ENCODE measurements at places on chromosomes 6 and 20. TPM values are rescaled to one million over a fixed set of nuclear protein-coding genes. Genes with fewer than 3 reads are reported as not detected.

CCM2L gene
- 5.0 TPM for total RNA-seq

DNA sequence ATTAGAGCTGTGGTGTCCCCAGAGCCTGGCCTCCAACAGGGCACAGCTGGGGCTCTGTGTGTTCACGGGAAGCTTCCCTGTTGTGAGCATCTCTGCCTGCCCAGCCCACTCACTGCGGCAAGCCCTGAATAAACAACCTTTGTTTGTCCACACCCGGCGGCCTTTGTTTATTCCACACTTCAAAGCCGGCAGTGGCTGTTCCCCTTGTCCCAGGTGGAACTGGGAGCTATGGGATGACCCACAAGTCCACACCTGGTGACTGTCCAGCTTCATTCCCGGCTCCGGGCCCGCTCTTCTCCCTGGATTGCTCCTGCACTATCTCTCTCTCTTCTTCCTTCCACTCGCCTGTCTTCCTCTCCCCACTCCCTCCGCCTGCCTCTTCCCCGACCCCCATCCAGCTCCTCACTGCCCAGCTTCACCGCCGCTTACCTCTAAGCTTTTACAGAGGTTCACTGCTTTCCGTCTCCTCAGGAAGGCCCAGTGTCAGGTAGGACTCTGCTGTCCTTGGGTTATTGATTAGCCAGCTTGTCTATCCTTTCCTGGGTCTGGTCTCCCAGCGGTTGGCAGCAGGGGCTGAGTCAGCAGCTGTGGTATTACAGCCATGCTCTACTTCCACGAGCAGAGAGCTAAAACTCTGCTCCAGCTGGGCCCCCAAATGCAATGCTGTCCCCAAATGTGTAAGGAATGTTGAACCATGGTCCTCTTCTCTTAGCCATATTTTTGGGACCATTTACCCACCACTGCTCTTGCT, 17.8 kb downstream of the DACT2 start:
- DNase-seq, result no peak
- no peaks in the 10 kb centered on the region for H3K27me3 ChIP-seq
- no peaks in the 10 kb centered on the region for H3K36me3 ChIP-seq
- no peaks in the 10 kb centered on the region for H3K4me1 ChIP-seq
- no peak overlapping the region for H3K27ac ChIP-seq

GRIK2 gene
- 1.2 TPM for total RNA-seq

- no peak overlapping the region for H3K27ac ChIP-seq
- no peaks in the 10 kb centered on the region for H3K27me3 ChIP-seq
- no peak for DNase-seq
- H3K36me3 ChIP-seq, result no peaks in the 10 kb centered on the region
These were observed 690 bp downstream of the GDAP1L1 start for GRCh38 chr20:44247586-44248409.

DNA sequence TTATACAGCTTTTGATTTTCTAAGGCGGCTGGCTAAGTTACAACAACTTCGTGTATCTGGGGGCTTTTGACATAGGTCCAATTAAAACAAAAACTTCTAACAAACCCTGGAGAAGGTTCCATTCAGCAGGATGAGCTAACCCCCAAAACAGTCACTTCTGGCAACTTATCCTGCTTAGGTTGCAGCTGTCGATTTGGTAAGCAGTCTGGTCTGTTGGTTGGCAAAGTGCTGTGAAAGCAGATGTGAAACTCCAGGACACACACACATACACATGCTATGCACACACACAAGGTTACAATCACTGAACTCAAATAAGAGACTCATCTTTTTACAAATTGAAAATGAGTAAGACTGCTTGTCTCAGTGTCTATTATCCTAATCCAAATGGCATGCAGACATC, 119.0 kb upstream of the STMND1 start:
- no peak overlapping the region for H3K27ac ChIP-seq
- H3K36me3 ChIP-seq, result no peaks in the 10 kb centered on the region

ENPP3 gene
- 2.1 TPM for total RNA-seq

GRCh38 chr20:63159826-63160640, 55.9 kb downstream of the YTHDF1 start:
- H3K27me3 ChIP-seq, result no peaks in the 10 kb centered on the region
- no peaks in the 10 kb centered on the region for H3K4me1 ChIP-seq
- peak; percentile 36 for DNase-seq
- no peaks in the 10 kb centered on the region for H3K36me3 ChIP-seq
- no peak overlapping the region for H3K4me3 ChIP-seq

GRCh38 chr6:10478187-10479040, 42.7 kb upstream of the GCNT2 start:
- no peak for DNase-seq
- H3K27ac ChIP-seq, result no peak overlapping the region
- H3K4me3 ChIP-seq, result no peak overlapping the region
- H3K27me3 ChIP-seq, result no peaks in the 10 kb centered on the region
- no peaks in the 10 kb centered on the region for H3K4me1 ChIP-seq

SIRT5 gene
- total RNA-seq, result 7.0 TPM

DNA sequence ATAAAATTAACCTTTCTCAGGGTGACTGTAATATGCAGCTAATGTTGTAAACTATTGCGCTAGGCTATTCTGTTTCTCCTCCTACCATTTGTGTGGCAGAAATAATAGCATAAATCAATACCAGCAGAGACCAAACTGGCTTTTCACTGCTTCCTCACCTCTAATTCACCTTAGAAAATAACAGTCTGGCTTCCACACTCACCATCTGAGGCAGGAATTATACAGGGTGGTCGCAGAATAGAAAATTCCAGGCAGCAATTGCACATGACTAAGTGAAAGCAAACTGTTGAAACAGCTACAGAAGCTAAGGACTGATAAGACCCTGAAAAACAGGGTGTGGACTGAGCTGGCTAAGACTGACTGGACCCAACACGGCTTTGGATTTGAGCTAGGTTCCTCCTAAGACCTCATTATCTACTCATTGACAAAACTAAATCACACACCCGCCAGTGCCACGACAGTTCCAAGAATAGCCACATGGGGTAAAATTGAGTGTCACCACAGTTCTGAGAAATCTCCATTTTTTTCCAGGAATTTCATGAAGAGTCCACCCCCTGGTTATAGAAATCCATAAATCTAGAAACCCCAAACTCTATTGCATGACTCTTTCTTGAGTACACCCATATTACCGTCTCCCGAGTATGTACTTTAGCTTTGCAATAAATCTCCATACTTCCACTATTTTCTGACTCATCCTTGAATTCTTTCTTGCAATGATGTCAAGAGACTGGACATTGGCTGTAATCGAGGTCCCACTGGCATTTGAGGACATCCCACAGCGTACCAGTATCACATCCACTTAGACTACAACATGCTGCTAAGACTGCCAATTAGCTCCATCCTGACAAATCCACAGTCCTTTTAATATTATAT, 60.9 kb upstream of the KCNQ5 start:
- H3K4me3 ChIP-seq, result no peak overlapping the region
- no peak overlapping the region for H3K27ac ChIP-seq
- no peaks in the 10 kb centered on the region for H3K4me1 ChIP-seq
- no peak for DNase-seq

- H3K27ac ChIP-seq, result peak overlapping the region; percentile 20
- DNase-seq, result no peak
- no peaks in the 10 kb centered on the region for H3K27me3 ChIP-seq
- peaks cover 58% of the 10 kb centered on the region for H3K4me1 ChIP-seq
- H3K4me3 ChIP-seq, result no peak overlapping the region
These were observed 1.9 kb downstream of the PPP1R3D start for GRCh38 chr20:59938221-59938620.

PRR18 gene
- total RNA-seq, result 0.22 TPM

- no peak overlapping the region for H3K27ac ChIP-seq
- no peak for DNase-seq
- no peak overlapping the region for H3K4me3 ChIP-seq
- H3K36me3 ChIP-seq, result no peaks in the 10 kb centered on the region
These were observed 14.9 kb downstream of the PEX3 start for GRCh38 chr6:143465546-143465945.

DNA sequence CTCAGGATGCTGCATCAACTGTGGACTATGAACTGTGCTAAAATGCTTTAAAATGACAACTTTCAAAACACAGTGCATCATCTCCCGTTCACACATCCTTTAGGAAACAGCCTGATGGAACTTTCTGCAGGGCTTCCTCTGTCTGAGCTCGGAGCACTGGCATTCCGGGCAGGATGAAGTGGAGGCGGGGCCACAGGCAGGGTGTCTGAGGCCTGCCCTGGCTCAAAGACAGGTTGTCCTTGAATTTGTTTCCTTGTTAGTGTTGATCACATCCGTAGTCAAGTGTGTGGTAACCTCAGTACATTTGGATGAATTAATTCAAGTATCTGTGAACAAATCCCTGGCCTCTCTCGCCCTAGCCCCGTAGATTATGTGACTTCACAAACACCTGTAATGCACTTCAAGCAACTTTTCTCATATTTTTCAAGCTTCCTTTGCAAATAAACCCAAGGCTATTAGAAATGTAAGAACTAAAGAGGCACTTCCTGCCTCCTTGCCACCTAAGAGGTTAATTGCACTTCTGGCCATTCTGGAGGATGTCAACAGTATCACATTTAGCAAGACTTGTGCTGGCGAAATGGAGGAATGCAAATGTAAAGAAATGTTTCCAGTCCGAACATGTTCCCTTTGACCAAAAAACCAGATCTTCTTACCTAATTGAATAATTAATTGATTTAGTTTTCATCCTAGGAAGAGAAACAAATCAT, 3.1 kb downstream of the CD93 start:
- no peaks in the 10 kb centered on the region for H3K27me3 ChIP-seq
- H3K4me1 ChIP-seq, result peaks cover 37% of the 10 kb centered on the region
- peak overlapping the region; percentile 89 for H3K27ac ChIP-seq
- DNase-seq, result peak; percentile 89
- peak overlapping the region; percentile 54 for H3K4me3 ChIP-seq
- no peaks in the 10 kb centered on the region for H3K36me3 ChIP-seq

DNA sequence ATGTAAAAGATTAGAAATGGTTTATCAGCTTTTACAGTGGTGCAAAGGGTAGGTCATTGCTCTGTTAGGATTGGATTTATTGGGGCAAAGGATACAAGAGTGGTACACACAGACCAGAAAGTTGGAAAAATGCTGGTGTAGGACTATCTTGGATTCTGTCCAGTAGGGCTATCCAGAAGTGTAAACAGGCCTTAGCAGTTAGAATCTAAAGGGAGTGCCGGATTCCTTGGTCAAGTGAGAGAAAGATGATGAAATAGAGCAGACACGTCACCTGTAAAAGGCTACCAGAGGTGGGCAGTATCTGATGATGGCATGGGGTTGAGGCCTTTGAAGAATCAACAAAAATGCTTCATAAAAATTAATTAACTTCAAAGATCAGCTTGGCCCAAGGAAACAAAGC, 975.9 kb downstream of the KIF16B start:
- H3K4me1 ChIP-seq, result peaks cover 8% of the 10 kb centered on the region
- peak; percentile 24 for DNase-seq

RBBP8NL gene
- total RNA-seq, result 1.1 TPM

GRCh38 chr6:111603685-111604084, 2.0 kb downstream of the TRAF3IP2 start:
- H3K4me3 ChIP-seq, result peak overlapping the region; percentile 60
- no peaks in the 10 kb centered on the region for H3K36me3 ChIP-seq

CST5 gene
- 1.7 TPM for total RNA-seq

DNA sequence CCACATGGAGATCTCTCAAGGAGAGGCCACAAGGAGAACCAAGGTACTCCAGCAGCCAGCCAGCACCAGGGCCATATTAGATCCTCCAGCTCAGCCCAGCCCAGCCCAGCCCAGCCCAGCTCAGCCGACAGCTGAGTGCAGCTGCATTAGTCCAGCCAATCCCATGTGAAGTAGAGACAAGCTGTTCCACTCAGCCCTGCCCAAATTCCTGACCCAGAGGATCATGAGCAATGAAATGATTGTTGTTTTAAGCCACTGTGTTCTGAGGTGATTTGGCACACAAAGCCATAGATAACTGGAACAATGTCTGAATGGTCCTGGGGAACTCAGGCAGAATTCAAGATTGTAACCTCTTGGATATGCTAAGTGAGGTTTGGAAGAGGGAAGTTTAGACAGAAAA, 59.5 kb upstream of the BMP2 start:
- peak overlapping the region; percentile 85 for H3K27ac ChIP-seq
- H3K4me3 ChIP-seq, result no peak overlapping the region
- DNase-seq, result peak; percentile 83
- H3K27me3 ChIP-seq, result no peaks in the 10 kb centered on the region
- no peaks in the 10 kb centered on the region for H3K36me3 ChIP-seq
- H3K4me1 ChIP-seq, result peaks cover 17% of the 10 kb centered on the region

GRCh38 chr6:35512740-35513139, at the start of gene TULP1:
TULP1 (minus strand) TSS chr6:35512896; CDS start chr6:35512858, 38 bp downstream.
- no peaks in the 10 kb centered on the region for H3K36me3 ChIP-seq
- peaks cover 9% of the 10 kb centered on the region for H3K4me1 ChIP-seq
- H3K27me3 ChIP-seq, result peaks cover 17% of the 10 kb centered on the region
- DNase-seq, result peak; percentile 42
- peak within 1 kb of the TSS; percentile 3 for H3K4me3 ChIP-seq

DNA sequence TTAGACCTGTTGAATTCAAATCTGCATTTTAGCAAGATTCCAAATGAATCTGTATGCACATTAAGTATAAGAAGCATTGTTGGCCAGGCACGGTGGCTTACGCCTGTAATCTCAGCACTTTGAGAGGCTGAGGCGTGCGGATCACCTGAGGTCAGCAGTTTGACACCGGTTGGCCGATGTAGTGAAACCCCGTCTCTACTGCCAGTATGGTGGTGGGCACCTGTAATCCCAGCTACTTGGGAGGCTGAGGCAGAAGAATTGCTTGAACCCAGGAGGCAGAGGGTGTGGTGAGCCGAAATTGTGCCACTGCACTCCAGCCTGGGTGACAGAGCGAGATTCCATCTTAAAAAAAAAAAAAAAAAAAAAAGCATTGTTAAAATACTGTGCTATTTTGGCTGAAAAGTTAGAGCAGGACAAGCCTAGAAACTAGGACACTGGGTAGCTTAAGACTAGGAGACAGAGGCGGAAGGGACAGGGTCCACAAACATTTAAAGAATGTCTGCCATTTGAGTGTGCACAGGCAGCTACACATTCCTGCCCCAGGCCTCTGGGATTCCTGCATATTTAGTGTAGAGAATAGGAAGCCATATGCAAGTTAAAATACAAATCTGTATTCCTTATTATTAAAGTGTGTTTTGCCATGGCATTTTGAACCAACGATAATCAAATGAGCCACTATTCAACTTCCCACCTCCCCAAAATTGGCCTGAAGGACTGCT, 45.1 kb upstream of the EEF1A1 start:
- DNase-seq, result no peak
- H3K36me3 ChIP-seq, result no peaks in the 10 kb centered on the region
- no peak overlapping the region for H3K27ac ChIP-seq
- H3K4me1 ChIP-seq, result peaks cover 4% of the 10 kb centered on the region

DNA sequence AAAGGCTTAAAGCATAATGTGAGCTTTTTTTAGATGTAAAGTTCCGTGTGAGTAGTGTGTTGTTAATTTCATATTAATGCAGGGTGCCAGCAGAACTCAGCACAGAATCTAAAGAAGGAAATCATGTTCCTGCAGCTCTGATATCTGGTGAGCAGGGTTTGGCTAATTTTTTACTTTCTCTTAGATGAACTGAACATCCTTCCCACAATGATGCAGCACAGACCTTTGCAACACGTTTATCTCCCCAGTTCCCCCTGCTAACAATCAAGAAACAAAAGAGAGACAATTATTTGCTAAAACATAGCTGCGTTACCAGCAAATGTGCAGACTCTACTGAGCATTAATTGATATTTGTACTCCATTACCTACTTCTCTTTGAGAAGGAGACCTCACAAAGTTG, 39.1 kb upstream of the ATXN1 start:
- H3K4me3 ChIP-seq, result no peak overlapping the region
- no peaks in the 10 kb centered on the region for H3K4me1 ChIP-seq
- H3K36me3 ChIP-seq, result no peaks in the 10 kb centered on the region
- no peaks in the 10 kb centered on the region for H3K27me3 ChIP-seq
